Activated T-cell treated with anti-CD3 and anti-CD28 coated beads, Interleukin-2, amount 50 U/mL, for 4 hours (primary cell): ENCODE measurements at places on chromosomes 2 and 18. TPM values are rescaled to one million over a fixed set of nuclear protein-coding genes. Genes with fewer than 3 reads are reported as not detected.

The SPR gene
- 7.7 TPM for total RNA-seq

The C2orf80 gene
- not detected for total RNA-seq

The CFC1 gene
- total RNA-seq: 0.18 TPM

The AKAIN1 gene
- total RNA-seq: not detected

The FTCDNL1 gene
- total RNA-seq: 2.3 TPM

- no peak for DNase-seq
Observed at GRCh38 chr2:65037178-65037577, 19.0 kb upstream of the CEP68 start.

- no peak for DNase-seq
Observed at GRCh38 chr2:98565286-98565860, 42.9 kb downstream of the COA5 start.

DNA sequence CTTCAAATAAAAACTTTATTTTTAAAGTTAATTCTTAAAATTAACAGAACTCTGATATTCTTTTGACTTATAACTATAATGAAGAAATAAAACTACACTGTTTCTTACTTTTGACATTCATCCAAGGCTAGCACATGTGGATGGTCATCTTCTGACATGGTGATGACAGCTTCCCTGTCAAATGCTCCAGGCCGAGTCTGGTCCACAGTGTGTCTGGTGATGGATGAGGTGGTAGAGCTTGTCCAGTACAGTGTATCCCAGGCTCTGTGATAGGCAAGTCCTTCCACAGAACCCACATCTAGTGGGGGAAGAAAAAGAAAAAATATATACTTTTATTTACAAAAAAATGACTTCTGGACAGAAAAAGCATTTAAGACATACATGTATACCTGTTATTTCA, 1529.5 kb downstream of the LRP1B start:
- no peak for DNase-seq

DNA sequence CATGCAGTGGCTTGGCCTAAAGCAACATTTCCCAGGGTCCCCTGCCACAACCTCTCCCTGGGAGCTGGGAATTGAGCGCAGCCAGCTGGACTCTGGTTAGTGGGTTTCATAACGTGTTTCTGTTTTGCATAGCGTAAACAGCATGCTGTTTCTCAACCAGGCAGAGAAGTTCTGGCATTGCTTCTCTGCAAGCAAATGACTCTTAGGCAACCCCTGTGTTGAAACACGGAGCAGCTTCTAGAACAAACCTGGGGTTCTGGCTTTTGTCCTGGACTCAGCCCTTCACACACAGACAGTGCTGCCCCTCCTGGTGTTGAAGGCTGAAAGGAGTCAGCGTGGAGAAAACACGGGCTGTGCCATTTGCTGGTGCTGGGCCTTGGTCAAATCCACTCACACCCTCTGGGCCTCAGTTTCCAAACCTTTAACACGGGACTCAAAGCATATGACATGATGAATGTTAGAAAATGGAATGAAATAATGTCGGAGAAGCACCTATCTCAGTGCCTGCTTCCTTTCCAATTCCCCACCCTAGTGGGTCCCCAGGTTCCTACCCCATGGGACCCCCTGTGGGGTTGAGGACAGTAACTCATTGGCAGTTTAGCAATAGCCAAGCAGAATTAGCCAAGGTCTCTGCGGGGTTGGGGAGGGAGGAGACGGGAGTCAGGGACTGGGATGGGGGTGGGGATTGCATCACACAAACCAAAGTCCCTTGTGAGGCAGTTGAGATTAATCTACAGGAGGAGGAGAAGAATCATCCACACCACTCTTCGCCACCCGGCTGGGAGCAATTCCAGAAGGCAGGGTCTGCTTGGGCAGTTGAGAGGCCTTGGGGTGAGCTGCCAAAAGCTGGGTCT, 30.2 kb upstream of the IL1R2 start:
- DNase-seq: no peak

DNA sequence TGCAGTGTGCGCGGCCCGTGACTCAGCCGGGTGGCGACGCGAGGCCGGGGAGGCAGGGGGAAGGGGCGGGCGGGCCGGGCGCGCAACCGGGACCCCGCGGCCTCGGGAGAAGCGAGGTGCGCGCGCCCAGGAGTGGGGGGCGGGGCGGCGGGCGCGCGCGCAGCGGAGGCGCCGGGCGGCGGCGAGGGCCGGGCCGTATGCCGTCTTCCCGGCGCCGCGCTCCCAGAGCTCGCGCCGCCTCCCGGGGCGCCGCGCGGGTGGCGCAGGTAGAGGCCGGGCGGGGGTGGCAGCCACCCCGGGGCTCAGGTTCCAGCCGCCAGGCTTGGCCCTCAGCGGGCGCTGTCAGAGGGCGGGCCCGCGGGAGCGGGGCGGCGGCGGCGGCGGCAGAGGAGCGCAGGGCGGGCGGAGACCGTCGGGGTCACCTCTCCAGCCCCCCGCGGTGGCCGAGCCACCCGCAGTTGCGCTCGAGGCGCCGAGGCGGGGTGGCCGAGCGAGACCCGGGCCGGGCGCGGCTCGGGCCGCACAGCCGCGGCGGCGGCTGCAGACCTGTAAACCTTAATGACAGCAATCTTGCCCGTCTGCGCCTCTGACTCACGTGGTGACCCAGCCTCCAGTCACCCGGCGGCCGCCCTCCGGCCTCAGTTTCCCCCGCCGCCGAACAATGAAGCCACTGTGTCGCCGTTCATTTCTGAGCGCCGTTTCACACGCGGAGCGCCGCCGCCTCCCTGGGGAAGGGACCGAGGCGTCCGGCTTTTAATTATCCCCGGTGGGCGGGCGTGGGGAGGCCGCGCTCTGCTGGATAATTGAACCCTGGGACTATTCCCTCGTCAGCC, 25.3 kb upstream of the SMAD7 start:
- DNase-seq: peak; percentile 57

DNA sequence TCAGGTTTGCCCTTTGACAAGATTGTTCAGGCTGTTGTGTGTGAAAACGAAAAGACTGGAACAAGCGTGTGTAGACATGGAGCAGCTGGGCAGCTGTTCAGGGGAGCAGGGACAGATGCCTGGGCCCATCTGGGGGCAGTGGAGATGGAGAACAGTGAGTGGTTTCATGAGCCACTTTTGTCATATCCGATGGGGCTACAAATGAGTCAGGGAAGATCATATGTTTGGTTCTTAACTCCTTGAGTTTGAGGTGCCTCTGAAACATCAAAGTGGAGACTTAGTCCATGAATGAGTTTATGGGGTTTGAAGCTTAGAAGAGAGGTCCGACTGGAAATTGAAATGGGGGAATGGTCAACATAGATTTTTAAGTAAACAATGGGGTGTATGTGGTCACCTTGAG, 9.3 kb upstream of the PLB1 start:
- no peak for DNase-seq

DNA sequence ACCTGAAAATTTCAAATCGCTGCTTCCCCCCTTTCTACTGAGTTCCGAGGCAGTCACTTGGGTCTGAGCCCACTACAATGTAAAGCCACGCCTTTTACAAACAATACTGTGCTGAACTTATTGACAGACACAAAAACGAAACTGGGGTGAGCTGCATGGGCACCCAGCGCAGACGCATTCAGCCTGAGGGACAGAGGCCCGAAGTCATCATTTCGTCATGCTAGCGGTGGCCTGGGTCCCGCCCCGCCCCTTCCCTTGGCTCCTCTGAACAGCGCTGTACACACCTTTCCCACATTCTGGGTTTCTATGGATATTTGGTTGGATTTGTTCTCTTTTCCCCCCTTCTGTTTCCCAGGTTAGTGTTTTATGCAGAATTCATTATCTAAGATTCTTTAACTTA, 71.7 kb downstream of the EIPR1 start:
- DNase-seq: no peak

GRCh38 chr18:24372279-24372872, 25.2 kb downstream of the OSBPL1A start:
- DNase-seq: no peak

- no peak for DNase-seq
Observed at GRCh38 chr2:187453078-187453641, 5.1 kb upstream of the CALCRL start.

DNA sequence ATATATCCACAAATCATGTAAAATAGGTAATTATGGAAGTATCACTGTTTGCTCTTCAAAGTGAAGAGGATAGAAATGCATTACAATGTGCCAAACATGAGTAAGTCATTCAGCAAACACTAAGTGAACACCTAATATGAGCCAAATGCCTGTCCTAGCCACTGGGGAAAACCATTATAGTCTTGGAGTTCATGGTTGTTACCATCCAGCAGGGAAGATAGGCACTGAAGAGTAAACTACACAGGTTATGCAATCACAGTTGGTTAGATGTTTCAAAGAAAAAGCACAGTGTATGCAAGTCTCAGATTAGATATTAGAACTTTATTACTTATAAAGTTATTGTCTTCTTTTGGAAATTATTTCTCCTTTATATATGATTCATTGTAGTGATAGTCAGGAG, 3.9 kb upstream of the SERPINB2 start:
- DNase-seq: no peak

GRCh38 chr2:150887926-150888325, 373.7 kb downstream of the RBM43 start:
- DNase-seq: no peak
